ENCODE measurements at places on chromosomes 2 and 18.

DNA sequence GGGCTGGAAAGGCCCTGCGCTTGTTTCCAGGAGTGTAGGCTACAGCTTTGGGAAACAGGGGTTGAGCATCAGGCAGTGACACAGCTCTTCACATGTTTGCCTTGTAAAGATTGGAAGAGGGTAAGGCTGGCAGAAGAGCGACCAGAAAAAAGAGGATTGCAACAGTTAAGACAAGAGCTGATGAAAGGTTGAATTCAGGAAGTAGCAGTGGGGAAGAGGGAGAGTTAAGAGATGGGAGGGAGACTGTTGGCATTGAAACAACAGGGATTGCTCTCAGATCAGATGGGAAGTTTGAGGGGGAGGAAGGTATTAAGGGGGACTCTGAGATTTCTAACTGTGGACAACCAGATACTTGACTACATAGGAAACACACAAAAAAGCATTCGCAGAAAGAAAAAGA lies 96.9 kb downstream of the CTAGE1 start:
- no peak for DNase-seq

GRCh38 chr2:236623816-236624215 lies 54.2 kb downstream of the ACKR3 start:
- no peak for DNase-seq

DNA sequence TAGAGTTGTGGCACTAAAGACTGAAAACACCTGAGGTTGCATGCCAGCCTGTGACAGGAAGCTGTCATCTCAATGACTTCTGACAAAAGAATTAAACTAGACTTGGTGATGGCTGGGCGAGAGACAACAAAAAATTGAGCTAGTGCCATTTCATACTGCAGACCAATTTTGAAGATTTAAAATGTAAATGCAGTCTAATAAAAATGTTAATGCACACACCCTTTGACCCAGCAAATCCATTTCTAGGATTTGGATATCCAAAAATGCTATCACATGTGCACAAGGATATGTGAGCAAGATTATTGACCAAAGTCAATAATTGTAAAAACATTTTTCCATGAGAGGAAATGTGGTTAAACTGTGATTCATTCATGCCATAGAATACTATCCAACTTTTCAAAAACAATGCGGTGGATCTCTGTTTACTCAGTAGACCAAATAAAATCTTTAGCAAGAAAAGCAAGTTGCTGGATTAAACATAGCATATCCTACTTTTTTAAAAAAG lies 5.6 kb downstream of the FBXO36 start:
- no peak for DNase-seq

DNA sequence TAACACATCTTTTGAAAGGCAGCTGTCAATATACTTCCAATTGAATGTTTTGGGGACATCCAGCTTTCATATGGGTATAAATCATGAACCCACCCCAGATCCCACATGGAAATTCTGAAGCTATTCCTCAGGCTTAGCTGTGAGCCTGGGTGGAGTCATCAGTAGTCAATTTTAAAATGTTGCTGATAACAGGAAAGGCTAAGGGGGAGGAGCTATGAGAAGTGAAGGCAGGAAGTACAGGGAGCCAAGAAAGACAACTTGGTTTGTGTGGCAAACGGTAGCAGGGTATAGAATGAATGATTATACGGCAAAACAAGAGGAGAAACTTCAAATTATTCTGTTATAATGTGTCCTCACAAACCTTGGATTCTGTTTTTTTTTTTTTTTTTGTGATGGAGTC lies 108.6 kb downstream of the QPCT start:
- DNase-seq: no peak

- DNase-seq: no peak
Measured at GRCh38 chr2:68675470-68675869, 32.1 kb downstream of the PROKR1 start.

DNA sequence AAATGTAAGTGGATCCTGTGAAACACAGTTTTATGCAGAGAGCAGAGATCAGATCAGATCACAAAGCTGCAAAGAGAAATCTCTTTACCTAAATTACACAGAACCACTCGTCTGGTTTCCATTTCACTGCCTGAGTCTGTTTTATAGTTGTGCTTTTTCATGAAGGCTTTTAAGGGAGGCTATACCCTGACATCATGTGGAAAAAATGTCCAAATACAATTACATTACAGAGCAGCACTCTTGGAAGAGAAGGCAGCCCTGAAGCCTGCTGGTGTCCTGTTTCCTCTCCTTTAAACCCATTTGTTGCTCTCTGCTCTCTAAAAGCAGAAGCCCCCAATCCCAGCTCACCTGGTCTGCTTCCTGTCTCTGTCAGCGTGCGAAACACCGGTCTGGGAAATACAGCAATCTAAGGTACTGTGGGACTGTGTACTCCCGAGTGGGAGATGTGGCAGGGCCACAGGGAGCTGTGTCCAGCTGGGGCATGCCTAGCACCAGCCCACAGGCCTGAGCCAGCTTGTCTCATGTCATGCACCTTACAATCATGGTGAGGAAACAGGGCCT lies 24.8 kb upstream of the ZFP36L2 start:
- DNase-seq: no peak

DNA sequence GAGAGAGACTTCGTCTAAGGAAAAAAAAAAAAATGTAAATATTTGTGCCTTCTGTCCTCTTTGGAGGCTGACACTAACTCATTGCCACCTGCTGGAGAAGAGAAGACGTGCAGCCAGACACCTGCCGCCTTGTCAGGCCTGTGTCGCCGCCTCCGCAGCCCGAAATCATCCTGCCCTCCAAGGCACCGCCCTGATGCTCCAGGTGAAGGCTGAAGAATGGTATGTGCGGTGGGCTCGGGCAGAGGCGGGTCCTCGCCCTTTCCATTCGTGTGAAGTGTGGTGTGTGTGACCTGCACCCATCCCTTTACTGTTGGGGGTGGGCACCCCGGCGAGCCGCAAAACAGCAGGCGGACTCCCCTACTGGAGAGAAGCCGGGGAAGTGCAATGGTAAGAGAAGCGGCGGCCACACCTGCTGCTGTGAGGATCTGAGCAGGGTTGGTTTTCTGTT lies 60.4 kb downstream of the FAM161A start:
- peak; percentile 36 for DNase-seq

DNA sequence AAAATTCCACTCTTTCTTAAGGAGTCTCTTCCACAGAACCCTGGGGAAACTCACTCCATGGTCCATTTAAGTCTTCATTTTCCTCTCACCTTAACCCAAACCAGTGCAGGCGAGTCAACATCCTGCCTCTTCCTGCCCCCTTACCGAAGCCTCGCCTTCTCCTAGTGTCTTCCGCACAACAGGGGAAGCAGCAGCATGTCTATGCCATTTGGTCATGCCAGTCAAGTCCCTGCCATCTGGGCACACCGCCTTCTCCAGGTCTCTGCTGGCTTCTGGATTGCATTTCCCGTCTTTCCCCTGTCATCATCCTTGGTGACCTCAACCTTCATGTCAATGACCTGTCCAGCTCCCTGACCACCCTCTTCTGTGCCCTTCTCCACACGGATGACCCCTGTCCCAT lies 77.3 kb upstream of the FZD7 start:
- no peak for DNase-seq

DNA sequence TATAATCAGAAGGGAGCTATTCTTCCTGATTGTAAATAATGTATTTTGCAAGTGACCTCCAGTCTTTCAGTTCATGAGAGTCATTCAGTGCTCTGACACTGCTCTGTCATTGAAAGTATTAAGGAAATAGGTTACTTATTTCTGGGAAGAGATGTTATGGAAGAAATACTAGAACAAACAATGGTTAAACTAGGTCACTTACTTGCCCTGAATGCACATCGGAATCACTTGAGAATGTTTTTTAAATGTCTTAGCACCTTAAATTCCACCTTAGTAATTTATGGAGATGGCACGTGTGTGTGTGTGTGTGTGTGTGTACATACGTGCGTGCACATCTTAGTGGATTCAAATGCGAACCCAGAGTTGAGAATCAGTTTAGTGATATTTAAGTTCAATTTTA lies 126.6 kb upstream of the KCNH7 start:
- no peak for DNase-seq

Data from stimulated activated CD8-positive, alpha-beta memory T cell treated with anti-CD3 and anti-CD28 coated beads, Interleukin-4, amount 100 ng/mL, for 1 hour (primary cell).